Activated naive CD8-positive, alpha-beta T cell treated with anti-CD3 and anti-CD28 coated beads for 36 hours (primary cell): ENCODE measurements at places on chromosomes 6 and 20. TPM values are rescaled to one million over a fixed set of nuclear protein-coding genes. Genes with fewer than 3 reads are reported as not detected.

GRCh38 chr6:35719404-35719829 is 17.4 kb upstream of the ARMC12 start:
- DNase-seq, result no peak
- peaks cover 60% of the 10 kb centered on the region for H3K4me1 ChIP-seq
- peak overlapping the region; percentile 64 for H3K4me3 ChIP-seq
- peak overlapping the region; percentile 93 for H3K27ac ChIP-seq
- no peaks in the 10 kb centered on the region for H3K27me3 ChIP-seq

- H3K4me3 ChIP-seq, result peak within 1 kb of the TSS; percentile 78
- H3K4me1 ChIP-seq, result peaks cover 21% of the 10 kb centered on the region
- H3K27me3 ChIP-seq, result peaks cover 14% of the 10 kb centered on the region
- DNase-seq, result peak; percentile 40
Observed at GRCh38 chr6:107114926-107115694, at the start of gene BEND3. TSS of gene BEND3 (minus strand) at chr6:107115515. CDS start at chr6:107099285, 16,230 bp downstream.

GRCh38 chr20:805713-806112 is 27.8 kb upstream of the FAM110A start:
- no peak overlapping the region for H3K4me3 ChIP-seq
- H3K36me3 ChIP-seq, result peaks cover 4% of the 10 kb centered on the region
- no peaks in the 10 kb centered on the region for H3K4me1 ChIP-seq
- DNase-seq, result no peak
- H3K27me3 ChIP-seq, result no peaks in the 10 kb centered on the region

- H3K36me3 ChIP-seq, result no peaks in the 10 kb centered on the region
- no peak overlapping the region for H3K4me3 ChIP-seq
- no peak for DNase-seq
- H3K27me3 ChIP-seq, result no peaks in the 10 kb centered on the region
Observed at GRCh38 chr20:10231290-10231689, 12.7 kb downstream of the SNAP25 start.

DNA sequence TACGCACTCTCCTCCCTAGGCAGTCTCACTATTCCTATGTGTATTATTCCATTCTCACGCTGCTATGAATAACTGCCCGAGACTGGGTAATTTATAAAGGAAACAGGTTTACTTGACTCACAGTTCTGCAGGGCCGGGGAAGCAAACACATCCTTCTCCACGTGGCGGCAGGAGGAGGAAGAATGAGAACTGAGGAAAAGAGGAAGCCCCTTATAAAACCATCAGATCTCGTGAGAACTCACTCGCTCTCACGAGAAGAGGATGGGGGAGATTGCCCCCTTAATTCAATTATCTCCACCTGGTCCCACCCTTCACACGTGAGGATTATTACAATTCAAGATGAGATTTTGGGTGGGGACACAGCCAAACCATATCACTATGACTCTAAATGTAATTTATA is 61.9 kb downstream of the ECT2L start:
- no peaks in the 10 kb centered on the region for H3K4me1 ChIP-seq
- DNase-seq, result no peak
- no peaks in the 10 kb centered on the region for H3K36me3 ChIP-seq

The LAMA5 gene
- 0.91 TPM for total RNA-seq
